ENCODE measurements at places on chromosomes 16 and 17.
A peak's percentile ranks its signal among the peaks of the same experiment; 100 is the strongest.

GRCh38 chr16:52631711-52632110 is 84.8 kb upstream of the TOX3 start:
- no peak for DNase-seq

DNA sequence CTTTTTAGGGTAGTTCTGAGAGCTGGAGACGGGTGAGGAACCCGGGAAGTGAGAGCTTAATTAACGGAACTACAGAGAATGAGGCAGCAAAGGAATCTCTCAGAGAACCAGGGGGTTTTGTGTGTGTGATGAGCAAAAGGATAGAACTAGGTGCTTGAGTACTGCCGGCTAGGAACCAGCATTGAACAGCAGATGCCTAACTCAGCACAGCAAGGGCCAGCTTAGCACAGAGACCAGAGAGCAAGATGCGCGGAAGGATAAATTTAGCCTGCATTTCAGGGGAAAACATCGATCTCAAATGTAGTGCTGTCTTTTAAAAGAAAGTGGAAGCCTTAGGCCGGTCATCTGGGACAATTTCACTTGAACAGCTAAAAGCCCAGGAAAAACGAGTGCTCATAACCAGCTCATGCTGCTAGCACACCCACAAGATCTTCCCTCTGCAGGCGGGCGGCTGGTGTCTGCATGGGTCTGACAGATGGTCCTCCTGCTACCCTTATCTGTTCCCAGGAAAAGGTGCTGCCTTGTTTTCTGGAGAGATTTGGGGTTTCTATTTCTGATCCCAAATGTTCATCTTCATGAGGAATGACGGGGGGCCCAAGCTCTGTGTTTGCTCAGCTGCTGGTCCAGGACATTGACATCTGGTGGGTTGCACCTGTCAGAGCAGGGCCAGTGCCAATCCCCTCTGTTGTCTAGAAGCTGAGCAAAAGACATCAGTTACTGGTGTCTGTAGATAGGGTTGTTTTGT is 103.9 kb downstream of the SOCS1 start:
- no peak for DNase-seq

DNA sequence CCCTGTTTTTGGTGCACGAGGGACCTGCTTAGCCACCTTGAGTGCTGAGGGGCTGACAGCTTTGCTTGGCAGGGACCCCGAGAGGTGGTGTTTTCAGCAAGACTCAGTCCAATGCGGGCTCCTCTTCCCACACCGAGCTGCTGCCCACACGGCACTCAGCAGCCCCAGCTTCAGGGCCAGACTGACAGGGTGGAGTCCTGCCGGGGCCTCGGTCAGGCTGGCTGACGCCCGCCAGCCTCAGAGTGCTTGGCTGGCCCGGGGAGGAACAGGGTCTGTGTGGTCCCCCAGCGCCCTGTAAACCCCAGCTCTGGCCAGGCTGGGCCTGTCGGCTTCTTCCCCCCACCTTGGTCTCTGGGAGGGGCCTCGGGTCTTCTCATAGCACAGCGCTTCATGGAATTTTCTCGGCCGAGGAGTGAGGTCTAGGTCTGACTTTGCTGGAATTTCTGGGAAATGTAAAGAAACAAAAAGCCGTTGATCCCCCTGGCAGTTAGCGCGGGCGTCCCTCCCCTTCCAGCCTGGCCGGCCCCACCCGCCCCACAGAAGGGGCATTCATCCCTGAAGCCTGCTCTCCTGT is 2.6 kb downstream of the SOX8 start:
- no peak for DNase-seq

GRCh38 chr17:63529711-63530556 is 6.8 kb downstream of the KCNH6 start:
- no peak for DNase-seq

DNA sequence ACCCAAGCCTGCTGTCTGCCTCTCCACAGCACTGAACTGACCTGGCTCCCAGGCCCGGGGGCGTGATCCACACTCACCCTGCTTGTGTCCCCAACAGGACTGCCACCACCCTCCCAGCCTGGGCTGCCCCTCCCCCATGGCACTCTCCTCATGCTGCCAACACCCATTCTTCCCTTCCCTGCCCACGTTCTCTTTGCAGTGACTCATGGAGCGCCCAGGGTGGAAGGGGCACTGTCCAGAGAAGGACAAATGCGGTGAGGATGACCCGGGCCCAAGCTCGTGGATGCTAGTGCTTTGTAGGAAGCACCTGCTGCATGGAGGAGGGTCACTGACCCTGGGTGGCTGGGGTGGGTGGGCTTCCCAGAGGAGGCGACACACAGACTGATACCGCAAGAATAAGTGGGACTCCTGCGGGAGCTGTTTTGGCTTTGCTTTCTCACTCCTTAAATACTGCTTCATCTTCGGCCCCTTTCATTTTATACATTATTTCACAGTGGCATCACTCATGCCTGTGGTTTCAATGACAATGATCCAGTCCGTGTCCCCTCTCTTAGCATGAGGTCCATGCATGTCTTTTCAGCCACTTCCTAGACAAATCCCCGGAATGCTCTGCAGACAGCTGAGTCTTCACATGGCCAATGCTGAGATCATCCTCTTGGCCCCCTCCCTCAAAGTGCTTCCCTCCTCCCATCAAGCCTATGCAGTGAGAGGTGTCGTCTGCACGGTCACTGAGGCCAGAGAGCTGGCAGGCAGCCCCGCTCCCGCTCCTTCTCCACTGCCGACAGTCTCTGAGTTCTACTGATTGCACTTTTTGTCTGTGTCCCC is 17.6 kb downstream of the CDK5R1 start:
- DNase-seq, result peak; percentile 12

- DNase-seq, result no peak
These were observed 43.1 kb downstream of the TNRC6C start for GRCh38 chr17:78001612-78002011.

- no peak for DNase-seq
These were observed 1.2 kb downstream of the MAF start for GRCh38 chr16:79599256-79599836.

GRCh38 chr16:10322723-10323527 is 62.9 kb upstream of the ATF7IP2 start:
- DNase-seq, result no peak

DNA sequence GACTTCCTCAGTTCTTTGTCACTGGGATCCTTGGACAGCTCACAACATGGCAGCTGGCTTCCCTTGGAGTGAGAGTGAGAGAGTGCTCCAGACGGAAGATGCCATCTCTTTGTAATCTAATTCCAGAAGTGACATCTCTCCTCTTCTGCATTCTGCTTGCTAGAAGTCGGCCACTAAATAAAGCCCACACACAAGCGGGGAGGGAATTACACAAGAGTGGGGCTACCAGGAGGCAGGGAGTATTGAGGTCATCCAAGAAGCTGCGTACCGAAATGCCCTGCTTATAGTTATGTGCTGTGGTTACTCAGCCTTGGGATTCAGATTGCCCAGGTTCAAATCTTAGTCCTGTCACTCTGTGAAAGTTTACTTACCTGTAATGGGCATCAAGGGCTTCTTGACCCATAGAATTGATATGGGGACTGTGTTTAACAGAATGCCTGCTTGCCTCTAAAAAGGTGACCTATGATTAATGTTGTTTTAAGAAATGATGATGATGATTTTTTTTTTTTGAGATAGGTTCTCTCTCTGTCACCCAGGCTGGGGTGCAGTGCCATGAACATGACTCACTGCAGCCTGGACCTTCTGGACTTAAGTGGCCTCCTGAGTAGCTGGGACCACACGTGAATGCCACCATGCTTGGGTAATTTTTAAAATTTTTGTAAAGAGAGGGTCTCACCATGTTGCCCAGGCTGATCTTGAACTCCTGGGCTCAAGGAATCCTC is 120.9 kb upstream of the HS3ST2 start:
- no peak for DNase-seq

- no peak for DNase-seq
These were observed 6.6 kb downstream of the COX6A2 start for GRCh38 chr16:31421587-31421986.

- no peak for DNase-seq
These were observed 23.8 kb upstream of the MYH13 start for GRCh38 chr17:10396524-10397163.

DNA sequence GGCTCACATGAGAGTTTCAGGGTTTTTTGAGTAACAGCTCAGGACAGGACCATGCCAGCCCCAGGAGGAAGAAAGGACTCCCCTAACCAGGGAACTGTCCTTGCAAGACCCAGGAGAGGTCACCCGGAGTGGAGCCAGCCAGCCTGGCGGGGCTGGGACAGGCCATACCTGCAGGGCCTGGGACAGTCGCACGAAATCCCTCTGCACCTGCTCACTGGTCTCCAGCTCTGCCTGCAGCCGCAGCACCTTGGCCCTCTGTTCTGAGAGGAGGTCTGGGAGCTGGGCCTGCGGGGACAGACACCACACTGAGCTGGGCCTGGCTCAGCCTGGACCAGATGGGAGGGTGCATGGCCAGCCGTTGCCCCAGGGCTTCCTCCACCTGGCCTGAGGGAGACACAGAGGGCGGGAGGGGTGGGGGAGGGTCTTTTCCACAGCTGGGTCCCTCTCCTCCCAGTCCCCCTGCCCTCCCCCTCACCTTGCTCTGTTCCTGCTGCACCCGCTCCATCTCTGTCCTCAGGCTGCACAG is 19.7 kb downstream of the RABEP2 start:
- DNase-seq, result no peak

All from AG04449 (cell line).